ENCODE measurements at places on chromosomes 7 and 10.

GRCh38 chr7:46852795-46853194 is 729.1 kb downstream of the TNS3 start:
- DNase-seq, result no peak

DNA sequence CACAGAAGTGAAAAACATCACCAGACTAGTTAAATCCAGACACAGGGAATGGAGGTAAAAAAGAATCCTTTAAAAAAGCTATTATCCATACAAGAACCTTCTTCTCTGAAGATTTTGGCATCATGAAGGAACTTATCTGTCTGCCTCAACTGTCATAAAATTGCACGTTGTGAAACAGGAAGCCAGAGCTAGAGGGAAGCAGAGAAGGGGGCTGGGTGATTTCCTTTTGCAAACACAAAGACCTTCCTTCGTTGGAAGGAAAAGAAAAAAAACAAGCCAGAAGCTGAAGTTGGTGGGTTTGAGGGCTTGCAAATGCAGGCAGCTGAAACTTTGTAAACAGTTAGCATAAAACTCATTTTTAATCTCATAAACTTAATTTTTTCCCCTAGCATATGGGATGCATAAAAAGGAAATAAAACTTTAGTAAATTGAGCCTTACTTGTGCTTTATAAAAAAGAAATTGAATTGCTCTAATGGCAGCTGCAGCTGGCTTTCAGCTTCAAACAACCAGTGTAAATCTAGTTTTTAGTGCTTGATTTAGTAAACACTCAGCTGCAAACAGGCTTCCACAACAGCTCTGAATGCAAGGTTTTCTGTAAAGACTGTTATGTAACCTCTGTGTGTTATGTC is 101.6 kb downstream of the OTUD1 start:
- no peak for DNase-seq

DNA sequence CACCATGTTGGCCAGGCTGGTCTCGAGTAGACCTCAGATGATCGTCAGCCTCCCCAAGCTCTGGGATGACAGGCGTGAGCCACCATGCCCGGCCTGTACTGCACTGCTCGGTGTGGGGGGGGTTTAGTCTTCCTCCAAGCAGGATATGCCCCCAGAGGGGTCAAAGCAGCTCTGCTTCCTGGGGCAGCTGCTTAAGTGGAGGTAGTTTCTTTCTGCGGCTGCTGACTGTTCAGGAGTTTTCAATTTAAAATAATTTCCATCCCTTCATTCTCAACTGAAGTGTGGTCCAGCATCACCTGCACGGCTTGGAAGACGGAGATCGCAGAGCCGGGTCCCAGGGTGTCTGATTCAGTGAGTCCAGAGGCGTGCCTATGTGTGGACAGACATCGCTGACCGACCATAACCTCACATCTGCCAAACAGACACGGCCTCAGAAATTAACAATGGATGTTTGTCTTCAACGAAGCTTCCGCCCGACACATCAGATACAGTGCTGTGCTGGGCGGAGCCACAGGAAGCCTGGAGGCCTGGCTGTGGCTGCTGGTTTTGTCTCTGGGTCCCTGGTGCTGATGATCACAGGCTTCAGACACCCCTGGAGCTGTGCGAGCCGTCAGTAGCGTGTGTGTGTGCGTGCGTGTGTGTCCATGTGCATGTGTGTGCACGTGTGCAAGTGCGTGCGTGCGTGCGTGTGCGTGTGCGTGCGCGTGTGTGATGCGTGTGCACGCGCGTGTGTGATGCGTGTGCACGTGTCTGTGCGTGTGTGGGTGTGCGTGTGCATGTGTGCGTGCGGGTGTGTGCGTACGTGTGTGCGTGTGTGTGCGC is 226.5 kb upstream of the PITRM1 start:
- no peak for DNase-seq

GRCh38 chr7:17863095-17863808 is 77.0 kb downstream of the SNX13 start:
- no peak for DNase-seq

GRCh38 chr10:131187926-131188325 is 123.6 kb downstream of the TCERG1L start:
- DNase-seq, result no peak

- no peak for DNase-seq
These were observed 89.8 kb downstream of the UNCX start for GRCh38 chr7:1322240-1323110.

- DNase-seq, result peak; percentile 54
These were observed 18.6 kb upstream of the VDAC2 start for GRCh38 chr10:75191821-75192568.
